ENCODE measurements at places on chromosomes 4 and X.

GRCh38 chr4:143359644-143360193 lies 23.0 kb downstream of the GAB1 start:
- peak; percentile 7 for DNase-seq

GRCh38 chr4:74013264-74013663 lies 14.8 kb upstream of the CXCL5 start:
- DNase-seq, result no peak

GRCh38 chr4:138063581-138063980 lies 178.6 kb downstream of the SLC7A11 start:
- no peak for DNase-seq

GRCh38 chrX:2261831-2262667 lies 238.7 kb downstream of the DHRSX start:
- no peak for DNase-seq

DNA sequence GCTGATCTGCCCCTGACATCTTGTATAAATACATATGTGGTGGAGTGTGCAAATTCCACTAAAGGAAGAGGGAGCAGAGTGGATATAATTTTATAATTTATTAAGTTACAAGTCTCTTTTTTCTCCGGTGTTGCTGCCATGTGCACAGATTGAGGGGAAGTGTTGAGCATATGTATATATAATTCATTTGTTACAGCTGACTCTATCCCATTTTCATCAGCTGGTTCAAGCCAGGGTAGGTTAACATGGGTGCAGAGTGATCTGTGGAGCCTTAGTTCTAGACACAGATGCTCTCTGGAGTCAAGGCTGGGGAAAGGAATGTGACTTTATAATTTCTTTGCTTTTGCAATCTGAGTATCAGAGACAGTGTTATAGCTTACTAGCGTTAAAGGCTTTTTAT lies 103.5 kb downstream of the WWC2 start:
- DNase-seq, result no peak

- DNase-seq, result no peak
These were observed 100.5 kb downstream of the MBNL3 start for GRCh38 chrX:132388371-132388770.

DNA sequence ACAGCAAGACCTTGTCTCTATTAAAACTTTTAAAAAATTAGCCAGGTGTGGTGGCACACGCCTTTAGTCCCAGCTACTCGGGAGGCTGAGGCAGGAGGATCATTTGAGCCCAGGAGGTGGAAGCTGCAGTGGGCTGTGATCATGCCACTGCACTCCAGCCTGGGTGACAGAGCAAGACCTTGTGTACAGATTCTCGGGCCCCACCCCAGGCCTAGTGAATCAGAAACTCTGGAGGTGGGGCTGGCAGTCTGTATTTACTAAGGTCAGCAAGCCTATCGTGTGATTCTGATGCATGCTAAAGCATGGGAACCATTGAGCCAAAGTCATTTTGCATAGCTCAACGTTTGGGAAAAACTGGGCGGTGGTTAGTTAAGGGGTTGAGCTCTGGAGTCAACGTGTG lies 3.5 kb downstream of the S100G start:
- no peak for DNase-seq

- peak; percentile 58 for DNase-seq
These were observed 47.6 kb downstream of the HTT start for GRCh38 chr4:3122081-3122563.

DNA sequence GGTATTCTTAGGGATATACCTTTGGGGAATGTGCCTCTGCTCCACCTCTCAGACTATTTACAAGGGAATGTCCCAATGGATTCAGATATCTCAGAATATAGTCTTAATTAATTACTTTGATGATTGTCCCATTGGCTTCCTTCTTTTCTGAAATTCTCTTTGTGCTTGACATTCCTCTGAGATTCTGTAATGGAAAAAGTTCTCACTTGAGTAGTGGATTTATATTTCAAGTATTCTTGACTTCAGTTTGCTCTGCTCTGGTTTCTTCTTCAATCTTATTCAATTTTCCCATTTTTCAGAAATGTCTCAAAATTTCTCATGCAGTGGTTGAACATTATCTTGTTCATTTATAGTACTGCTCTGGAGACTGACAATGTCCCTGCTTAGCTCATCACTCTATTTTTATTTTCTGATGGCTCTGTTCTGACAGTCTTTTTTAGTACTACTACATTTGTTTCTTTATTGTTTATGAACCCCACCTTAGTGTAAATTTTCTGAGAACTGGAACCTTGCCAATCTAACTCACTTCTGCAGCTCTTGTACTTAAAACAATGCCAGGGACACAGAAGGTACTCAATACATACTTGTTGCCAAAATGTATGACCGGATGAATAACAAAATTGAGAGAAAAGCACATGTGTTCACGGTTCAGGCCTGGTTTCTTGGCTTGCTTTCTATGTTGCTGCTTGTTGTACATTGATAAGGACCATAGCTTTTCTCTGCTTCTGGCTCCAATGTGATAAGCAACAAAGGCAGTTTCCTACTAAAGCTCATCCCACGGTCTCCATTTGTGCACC lies 471.7 kb downstream of the GASK1B start:
- no peak for DNase-seq

DNA sequence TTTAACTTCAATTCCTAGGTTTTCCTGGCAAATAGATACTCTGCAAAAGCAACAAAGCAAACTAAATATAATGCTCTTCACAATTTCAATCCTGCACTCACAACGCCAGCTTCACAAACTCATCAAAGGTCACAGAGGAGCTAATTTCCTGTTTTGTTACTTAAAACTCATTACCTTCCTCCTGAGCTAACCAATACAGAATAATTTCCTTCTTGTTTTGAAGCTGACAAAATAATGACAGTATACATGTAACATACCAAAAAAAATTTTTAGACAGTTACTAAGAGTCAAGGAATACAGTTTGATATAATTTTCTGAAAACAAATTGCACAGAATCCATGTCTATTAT lies 17.9 kb downstream of the CNOT6L start:
- DNase-seq, result no peak

DNA sequence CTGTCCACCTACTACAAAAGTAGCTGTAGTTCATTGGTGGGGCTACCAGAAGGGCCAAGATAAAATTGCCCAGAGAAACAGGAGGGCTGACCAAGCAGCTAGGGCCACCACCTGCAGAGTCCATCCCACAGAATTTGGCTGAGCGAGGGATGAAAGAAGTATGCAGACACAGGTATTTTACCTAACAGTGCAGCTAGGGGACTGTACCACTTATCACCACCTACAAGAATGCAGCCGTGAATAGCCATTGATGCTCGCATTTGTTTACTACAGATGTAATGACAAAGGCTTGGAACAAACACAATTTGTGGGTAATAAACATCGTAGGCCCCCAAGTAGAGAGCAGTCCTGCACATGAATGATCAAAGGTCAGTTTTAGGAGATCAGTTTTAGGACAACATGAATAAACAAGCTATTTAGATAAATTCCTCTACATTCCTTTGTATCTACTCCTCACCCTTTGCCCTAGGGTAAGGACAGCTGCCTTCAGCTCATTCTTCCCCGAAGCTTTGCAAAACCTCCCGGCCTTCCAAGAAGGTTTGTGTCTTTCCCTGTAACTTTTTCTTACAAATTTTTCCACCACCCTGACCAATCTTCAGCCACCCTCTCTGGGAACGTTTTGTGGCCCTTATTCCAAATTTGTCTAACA lies 49.5 kb downstream of the ZNF718 start:
- DNase-seq, result no peak

DNA sequence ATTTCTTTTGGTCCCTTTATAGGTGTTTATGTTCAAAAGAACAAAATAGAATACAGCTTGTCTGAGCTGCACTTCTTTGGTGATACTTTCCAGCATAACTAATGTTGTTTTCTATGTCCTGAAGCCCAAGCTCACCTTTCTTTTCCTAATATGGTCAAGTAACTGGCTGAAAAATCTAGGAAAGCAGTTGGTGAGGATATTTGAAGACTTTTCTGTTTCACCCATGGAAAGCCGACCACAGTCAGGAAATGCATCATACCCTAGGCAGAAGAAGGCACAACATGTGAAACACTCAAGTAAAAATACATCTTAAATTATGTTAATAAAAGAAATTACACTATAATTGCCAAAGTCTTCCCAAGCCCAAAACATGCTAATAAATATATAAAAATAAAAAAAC lies 337.0 kb downstream of the PDGFC start:
- DNase-seq, result no peak

DNA sequence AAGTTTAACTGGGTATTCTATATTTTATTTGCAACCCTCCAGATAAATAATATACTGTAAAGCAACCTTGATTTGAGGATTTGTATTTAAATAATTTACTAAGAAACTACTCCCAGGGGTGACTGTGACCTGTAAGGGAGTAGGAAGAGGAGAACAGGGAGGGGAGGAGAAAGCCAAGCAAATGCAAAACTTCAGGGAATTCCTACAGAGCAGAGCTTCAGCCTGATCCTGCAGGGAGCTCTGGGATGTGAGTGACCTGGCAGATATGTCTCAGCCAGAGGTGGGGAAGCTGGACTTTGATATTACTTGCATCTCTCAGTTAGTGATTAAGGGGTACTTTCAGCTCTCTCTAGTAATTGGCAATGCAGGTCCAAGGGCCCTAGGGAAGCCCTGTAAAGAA lies 302.0 kb downstream of the FRMPD4 start:
- no peak for DNase-seq

DNA sequence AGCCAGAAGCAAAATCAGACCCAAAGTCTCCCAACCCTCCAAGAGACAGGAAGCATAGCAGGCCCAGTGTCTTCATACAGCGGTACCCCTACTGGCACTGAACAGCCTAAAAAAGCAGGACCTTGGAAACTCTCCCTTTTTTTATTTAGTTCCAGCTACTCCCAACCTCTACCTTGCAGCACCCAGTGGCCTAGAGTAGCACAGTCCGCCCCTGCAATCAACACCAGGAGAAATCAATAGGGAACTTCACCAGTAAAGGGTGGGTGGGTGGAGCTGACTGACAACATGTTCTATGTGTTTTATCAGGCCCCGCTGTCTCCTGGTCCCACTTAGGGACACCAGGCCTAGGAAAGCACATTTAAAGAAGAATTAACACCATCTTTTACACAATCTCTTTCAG lies 378.5 kb upstream of the CT83 start:
- DNase-seq, result no peak

DNA sequence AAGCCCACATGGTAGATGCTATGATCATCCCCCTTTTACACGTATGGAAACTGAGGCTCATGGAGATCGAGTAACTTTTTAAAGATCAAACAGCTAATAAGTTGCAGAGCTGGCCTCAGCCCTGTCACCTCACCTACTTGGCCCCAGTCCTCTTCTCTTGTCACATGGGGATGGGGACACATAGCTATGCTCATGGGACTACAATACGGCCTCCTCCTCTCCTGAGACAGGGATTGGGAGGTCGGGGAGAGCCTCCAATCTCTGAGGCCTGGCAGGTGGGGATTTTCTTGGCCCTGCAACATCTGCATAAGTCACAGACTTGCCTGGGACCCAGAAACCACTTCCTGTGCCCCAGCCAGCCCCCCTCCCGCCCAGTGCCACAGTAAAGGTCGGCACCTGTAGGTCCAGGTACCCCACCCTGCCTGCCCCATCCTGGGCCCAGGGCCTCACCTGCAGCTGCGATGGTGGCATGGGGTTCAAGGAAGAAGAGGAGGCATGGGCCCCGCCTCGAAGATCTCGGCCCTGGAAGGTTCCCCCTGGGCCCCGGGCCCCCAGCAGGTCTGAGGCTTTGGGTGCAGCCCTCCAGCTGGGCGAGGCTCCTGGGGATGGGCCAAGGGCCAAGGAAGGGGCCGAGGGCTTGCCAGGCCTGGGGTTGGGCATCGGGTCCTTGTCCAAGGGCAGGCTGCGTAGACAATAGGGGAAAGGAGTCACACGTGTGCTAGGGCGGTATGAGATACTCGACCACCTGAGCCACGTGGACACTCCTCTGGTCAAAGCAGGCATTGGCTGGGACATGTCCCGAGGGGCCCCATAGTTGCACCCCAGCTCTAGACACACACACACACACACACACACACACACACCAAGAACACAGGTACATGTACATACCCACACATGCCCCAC lies 6.4 kb downstream of the FOXP3 start:
- no peak for DNase-seq

DNA sequence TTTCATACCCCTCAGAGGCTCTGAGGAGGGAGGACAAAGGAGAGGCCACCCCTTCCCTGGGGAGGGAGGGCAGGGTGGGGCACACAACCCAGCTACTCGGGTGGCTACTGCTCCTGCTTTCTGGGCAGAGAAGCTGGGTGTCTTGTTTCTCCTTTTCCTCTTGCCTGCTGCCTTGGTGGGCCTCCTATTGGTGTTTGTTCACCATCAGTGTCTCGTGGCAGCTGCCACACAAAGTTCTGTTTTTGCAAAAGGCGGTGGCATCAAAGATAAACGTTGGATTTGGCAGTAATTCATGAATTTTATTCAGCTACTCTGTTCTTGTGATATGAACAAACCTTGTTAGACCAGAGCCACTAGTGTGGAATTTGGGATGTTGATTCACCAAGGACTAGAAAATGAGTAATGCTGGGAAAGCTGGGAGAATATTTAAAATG lies 153.0 kb upstream of the SCML1 start:
- peak; percentile 60 for DNase-seq

DNA sequence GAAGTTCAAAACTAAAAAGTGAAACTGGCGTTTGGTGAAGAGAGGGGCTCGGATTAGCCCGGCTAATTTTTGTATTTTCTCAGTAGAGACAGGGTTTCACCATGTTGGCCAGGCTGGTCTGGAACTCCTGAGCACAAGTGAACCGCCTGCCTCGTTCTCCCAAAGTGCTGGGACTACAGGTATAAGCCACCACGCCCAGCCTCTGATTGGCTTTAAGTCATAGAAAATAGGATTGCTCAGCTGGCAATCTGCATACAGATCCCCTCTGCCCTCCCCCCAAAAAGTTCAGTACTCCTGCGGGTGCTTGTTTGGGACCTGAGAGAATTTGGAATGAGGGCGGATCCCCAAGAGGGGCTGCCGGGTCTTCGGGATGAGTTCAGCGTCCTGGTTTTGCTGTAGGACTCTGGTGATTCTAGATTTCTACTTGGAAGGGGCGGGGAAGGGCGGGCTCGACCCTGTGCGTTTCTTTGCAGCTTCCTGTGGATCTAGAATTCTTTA lies 537 bp upstream of the PRKX start:
- DNase-seq, result no peak

DNA sequence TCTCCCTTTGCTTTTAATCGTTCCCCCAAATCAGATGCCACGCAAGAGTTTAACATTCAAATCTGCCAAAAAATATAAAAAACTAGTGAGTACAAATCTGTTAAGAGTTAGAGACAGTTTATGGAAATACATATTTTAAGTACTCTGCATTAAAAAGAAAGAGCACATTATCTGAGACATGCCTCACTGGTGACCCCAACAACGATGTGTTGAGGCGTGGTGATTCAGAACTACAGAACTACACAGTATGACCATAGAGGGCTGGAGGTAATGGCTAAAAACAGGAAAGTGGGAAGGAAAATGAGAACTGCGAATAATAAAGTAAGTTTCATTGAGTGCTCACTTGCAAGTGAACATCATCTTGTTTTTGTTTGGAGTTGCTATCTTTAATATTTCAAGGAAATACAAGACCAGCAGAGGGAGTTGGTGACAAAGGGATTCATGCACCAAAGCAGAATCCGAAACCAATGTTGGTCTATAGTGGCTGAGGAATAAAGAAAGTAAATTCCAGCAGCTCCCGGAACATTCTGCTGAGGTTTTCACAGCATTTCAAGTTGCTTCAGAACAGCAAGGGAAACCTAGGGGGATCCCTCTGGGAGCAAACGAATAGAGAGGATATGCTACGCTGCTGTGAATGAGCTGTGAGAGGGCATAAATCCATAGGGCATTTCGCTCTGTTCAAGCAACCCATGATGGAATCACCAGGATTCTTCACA lies 92.2 kb downstream of the DCHS2 start:
- DNase-seq, result peak; percentile 22

- DNase-seq, result no peak
These were observed 21.3 kb downstream of the FGF2 start for GRCh38 chr4:122847931-122848330.

- no peak for DNase-seq
These were observed 26.6 kb upstream of the CD99 start for GRCh38 chrX:2664502-2664901.

Measured in EL (cell line).